Muscle of back (tissue), 13 donors: ENCODE measurements at places on chromosomes 12 and 14. TPM values are rescaled to one million over a fixed set of nuclear protein-coding genes. Genes with fewer than 3 reads are reported as not detected.

GRCh38 chr14:81981307-81981675, 447.6 kb upstream of the SEL1L start:
- no peak for DNase-seq

DNA sequence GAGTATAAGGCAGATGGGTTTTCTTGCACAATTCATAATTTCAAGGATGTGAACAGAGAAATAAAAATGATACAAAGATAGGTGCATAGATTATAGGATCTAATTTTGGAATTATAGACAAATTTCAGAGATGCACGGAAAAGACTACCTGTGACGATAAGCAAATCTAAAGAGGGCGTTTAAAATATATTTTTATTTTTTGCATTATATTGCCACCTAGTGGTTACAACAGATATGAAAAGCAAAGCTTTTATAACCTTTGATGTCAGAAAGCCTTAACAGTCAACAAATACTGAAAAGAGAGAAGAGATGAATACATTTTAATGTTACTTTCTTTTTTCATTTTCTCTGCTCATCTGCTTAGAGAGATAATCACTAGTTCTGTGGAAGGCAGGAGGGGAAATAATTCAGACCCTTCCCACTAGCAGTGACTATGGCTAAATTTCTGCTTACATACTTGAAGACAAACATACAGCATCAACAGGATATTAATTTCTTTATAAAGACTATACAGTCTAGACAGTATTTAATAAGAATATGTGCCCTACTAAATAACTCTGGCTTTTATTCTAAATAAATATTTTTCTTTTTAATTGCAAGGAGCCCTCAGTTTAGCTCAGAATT, 46.3 kb downstream of the NTS start:
- peak; percentile 34 for DNase-seq

Gene CHGA
- polyA plus RNA-seq = 1.2 TPM

DNA sequence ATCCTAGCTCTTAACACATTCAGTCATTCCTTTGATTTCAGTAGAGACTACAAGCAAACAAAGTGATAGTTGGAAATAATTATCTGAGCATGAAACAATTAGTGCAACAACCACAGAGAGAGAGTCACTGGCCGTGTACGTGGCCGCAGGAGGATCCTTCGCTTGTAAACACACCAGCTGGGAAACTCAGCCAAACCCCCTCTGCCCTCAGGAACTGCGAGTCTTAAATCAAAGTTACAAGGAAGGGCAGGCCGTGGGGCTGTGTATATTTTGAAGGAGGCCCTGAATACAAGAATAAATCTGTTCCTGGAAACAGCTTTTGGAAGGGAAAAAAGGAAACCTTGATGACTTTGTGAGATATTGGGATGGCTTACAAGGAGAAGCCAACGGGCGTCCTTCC, 164.5 kb downstream of the ANO2 start:
- no peak for DNase-seq

Gene ADCY4
- 18.8 TPM for polyA plus RNA-seq

DNA sequence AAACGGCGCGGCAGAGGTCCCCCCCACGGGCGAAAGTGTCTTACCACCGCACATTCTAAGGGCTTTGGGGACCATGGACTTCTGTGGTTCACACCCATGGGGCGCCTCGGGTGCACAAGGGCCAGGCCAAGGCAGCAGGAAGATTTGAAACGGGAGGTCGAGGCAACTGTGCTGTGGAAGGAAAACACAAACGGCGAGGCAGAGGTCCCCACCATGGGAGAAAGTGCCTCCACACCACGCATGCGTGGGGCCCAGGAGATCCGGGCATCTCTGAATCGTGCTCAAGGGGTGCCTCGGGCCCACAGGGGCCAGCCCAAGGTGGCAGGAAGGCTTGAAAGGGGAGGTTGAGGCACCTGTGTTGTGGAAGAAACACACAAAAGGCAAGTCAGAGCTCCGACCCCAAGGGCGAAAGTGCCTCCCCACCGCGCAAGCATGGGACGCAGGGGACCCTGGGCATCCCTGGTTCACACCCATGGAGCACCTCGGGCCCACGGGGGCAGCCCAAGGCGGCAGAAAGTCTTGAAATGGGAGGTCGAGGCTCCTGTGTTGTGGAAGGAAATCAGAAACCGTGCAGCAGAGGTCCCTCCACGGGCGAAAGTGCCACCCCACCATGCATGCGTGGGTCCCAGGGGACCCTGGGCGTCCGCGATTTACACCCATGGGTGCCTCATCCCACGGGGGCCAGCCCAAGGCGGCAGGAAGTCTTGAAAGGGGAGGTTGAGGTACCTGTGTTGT, 371.0 kb downstream of the ALG10 start:
- no peak for DNase-seq

Gene KRT75
- not detected for polyA plus RNA-seq

DNA sequence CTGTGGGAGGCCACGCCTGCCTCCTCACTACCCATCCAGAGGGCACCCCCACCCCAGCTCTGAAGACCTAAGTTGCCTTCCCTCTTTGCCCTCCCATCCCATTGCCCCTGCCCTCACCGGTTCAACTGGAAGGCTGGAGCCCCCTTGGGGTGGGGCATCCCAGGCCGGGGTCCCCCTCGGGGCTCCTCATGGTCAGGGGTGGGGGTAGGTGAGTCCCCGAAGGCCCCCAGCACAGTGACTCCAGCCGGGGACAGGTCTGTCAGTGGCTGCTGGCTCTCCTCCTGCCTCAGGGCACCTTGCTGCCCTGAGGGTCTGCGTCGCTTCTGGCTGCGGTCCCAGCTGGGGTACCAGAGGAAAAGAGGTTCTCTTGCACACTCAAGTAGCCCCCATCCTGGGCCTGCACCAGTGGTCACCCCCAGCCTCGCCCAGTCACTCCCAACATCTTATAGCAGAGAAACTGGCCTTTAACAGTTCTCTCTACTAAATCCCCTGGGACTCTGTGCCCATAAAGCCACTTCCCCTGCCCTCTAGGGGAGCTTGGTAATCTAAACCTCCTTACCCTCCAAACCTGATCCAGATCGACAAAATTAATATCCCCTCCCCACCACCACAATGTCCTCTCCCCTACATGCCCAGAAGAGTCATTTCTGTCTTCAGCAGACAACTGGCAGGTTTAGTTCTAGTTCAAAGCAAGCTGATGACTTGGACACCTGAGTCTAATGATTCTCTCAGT, 5.1 kb downstream of the PIANP start:
- DNase-seq = no peak

DNA sequence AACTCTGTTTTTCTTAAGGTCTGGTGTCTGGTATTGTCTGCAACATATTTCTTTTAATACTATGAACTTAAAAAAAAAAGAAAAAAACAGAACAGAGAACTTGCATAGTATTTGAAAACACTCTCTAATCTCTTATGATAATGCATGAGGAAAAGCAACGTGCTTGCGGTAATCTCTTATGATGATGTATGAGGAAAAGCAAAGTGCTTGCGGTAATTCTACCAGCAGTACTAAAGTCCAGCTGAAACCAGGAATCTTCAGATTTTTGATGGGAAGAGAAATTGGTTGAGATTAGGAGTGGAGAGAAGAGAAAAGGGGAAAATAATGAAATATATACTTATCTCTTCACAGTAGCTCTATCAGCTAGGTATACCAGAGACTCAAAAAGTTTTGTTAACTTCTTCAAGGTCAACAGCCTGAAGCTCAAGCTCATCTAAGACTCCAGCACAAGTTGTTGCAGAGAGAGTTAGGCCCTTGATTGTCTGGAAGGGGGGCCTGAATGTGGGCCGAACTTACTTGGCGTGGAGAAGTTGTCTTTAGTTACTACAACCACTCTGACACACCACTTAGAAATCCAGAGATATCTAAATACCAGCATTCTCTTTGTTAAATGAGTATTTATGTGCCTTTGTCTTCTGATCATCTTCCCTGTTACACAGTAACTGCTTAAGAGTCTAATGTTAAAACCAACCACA, 240.4 kb downstream of the PRKD1 start:
- DNase-seq = no peak

Gene GRIP1
- 2.7 TPM for polyA plus RNA-seq
